Adrenal gland (tissue), 19 donors: ENCODE measurements at places on chromosomes 1 and 21.

DNA sequence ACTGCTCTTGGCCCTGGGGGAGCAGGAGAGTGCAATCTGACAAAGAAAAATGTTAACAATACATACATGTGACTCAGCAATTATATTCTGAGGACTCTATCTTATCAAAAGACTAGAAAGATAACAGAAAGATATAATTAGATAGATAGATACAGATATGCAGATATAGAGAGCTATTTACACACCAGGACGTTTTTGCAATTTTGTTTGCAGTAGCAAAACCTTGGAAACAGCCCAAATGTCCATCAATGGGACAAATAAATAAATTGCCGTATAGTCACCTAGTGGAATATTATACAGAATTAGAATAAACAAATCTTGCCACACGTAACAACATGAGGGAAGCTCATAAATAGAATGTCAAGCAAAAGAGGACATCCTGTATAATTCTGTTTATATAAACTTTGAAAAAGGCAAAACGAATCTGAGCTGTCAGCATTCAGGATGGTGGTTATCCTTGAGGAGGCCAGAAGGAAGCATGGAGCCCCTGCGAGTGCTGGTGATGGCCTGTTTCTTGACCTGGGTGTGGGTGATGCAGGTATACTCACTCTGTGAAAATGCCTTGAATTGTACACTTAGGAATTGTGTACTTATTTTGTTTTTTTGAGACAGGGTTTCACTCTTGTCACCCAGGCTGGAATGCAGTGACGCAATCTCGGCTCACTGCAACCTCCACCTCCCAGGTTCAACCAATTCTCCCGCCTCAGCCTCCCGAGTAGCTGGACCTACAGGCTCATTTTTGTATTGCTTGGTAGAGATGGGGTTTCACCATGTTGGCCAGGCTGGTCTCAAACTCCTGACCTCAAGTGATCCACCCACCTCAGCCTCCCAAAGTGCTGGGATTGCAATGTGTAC, 12.8 kb upstream of the TRIM63 start:
- no peak for DNase-seq

DNA sequence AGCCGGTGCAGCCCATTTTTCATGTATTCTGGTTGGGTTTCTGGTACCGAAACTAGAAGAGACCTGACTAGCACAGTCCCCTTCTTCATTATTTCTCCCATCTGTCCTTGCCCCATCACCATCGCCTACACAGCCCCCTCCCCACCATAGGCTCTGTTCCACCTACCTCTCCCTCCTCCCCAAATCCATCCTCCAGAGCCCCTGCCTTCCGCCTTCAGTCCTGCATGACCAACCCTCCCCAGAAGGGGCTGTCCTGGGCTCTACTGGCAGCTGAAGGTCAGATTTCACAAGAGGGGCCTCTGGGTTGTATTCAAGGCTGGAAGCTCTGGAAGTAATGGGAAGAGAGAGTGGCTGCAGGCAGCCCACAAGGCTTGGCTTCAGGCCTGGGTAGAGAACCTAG, 55.2 kb downstream of the SDC3 start:
- peak; percentile 46 for DNase-seq

DNA sequence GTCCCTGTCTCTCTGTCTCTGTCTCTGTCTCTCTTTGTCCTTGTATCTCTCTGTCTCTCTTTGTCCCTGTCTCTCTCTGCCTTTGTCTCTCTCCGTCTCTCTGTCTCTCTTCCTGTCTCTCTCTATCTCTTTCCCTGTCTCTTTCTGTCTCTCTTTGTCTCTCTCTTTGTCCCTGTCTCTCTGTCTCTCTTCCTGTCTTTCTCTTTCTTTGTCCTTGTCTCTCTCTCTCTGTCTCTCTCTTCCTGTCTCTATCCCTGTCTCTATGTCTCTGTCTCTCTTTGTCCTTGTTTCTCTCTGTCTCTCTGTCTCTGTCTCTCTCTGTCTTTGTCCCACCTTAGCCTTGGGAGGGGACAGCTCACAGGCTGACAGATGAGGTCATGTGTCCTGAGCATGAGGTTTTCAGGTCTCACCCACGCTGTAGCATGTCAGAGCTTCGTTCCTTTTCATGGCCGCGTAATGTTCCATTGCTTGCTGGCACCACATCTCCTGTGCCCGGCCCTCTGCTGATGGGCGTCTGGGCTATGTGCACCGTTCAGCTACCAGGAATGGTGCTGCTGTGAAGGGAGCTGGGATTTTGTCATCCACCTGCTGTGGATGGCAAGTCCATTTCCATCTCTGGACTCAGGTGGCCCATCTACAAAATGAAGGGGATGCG, 27.6 kb downstream of the TP73 start:
- no peak for DNase-seq

- DNase-seq = no peak
Observed at GRCh38 chr21:41037936-41038335, 130.0 kb upstream of the BACE2 start.

DNA sequence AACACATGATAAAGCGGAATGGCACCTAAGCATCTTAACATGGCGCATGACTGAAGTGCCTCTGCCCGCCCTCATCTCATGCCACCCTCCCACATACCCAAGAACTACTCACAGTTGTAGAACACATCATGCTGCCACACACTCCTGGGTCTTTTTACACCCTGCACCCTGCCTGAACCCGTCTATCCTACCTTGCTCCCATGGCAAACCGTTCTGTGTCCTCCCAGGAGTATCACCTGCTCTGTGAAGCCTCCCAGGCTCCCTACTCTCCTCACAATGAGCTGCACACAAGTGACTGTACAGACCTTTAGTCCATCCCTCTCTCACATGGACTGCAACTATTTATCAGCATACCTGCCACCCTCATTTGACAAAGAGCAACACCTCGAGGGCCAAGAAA, 144.0 kb downstream of the TGFBR3 start:
- DNase-seq = no peak

GRCh38 chr1:46102769-46103476, 29.5 kb downstream of the PIK3R3 start:
- no peak for DNase-seq
